ENCODE measurements at places on chromosomes 13 and 19. TPM values are rescaled to one million over a fixed set of nuclear protein-coding genes. Genes with fewer than 3 reads are reported as not detected.

PTH2 gene
- not detected for polyA plus RNA-seq

TMEM255B gene
- polyA plus RNA-seq: 5.6 TPM

KLK14 gene
- 1.9 TPM for polyA plus RNA-seq

KANK3 gene
- 14.4 TPM for polyA plus RNA-seq

PSG2 gene
- 0.23 TPM for polyA plus RNA-seq

URAD gene
- not detected for polyA plus RNA-seq

ENOX1 gene
- polyA plus RNA-seq: 20.5 TPM

COL5A3 gene
- polyA plus RNA-seq: 7.8 TPM

CGB2 gene
- not detected for polyA plus RNA-seq

FAM216B gene
- 9.8 TPM for polyA plus RNA-seq

SELENOV gene
- polyA plus RNA-seq: 0.77 TPM

ZNF584 gene
- 13.8 TPM for polyA plus RNA-seq

SLC5A5 gene
- 13.5 TPM for polyA plus RNA-seq

CEACAM16 gene
- polyA plus RNA-seq: not detected

CAB39L gene
- polyA plus RNA-seq: 31.8 TPM

MUC16 gene
- not detected for polyA plus RNA-seq

ONECUT3 gene
- polyA plus RNA-seq: 0.62 TPM

SULT2A1 gene
- polyA plus RNA-seq: not detected

NXNL1 gene
- polyA plus RNA-seq: not detected

PSG11 gene
- not detected for polyA plus RNA-seq

ZNF723 gene
- polyA plus RNA-seq: not detected

PDE4C gene
- 1.7 TPM for polyA plus RNA-seq

TGFBR3L gene
- polyA plus RNA-seq: 4.3 TPM

C13orf42 gene
- polyA plus RNA-seq: 0.14 TPM

C19orf38 gene
- 1.3 TPM for polyA plus RNA-seq
